ENCODE measurements at places on chromosomes 1 and 21. TPM values are rescaled to one million over a fixed set of nuclear protein-coding genes. Genes with fewer than 3 reads are reported as not detected.

The TNFRSF1B gene
- total RNA-seq = 7.8 TPM

The HMCN1 gene
- total RNA-seq = 20.4 TPM

The FNDC5 gene
- 69.1 TPM for total RNA-seq

The VWA5B1 gene
- 1.1 TPM for total RNA-seq

The CSMD2 gene
- total RNA-seq = 9.2 TPM

The PROX1 gene
- 92.5 TPM for total RNA-seq

The ST6GALNAC5 gene
- 26.3 TPM for total RNA-seq

The NHLH1 gene
- 2.7 TPM for total RNA-seq

The SPRR2F gene
- total RNA-seq = not detected

The FYB2 gene
- total RNA-seq = 11.4 TPM

The AADACL3 gene
- total RNA-seq = 0.11 TPM

The ASAP3 gene
- total RNA-seq = 48.7 TPM

The PKLR gene
- total RNA-seq = 1.0 TPM

The ZFYVE9 gene
- total RNA-seq = 76.0 TPM

The GJB3 gene
- 1.6 TPM for total RNA-seq

The MR1 gene
- 6.2 TPM for total RNA-seq

The PIGP gene
- total RNA-seq = 11.1 TPM

The XCL1 gene
- not detected for total RNA-seq

The PLEKHA6 gene
- total RNA-seq = 17.5 TPM

The PCBP3 gene
- 72.0 TPM for total RNA-seq

The KRTAP21-3 gene
- not detected for total RNA-seq

The SHE gene
- 8.2 TPM for total RNA-seq

The ANKRD35 gene
- 4.6 TPM for total RNA-seq

The C1orf115 gene
- total RNA-seq = 14.3 TPM

The IL20 gene
- total RNA-seq = not detected

The CFHR2 gene
- total RNA-seq = not detected

The KRTAP27-1 gene
- total RNA-seq = not detected

The TIAM1 gene
- 38.4 TPM for total RNA-seq

The ZSCAN20 gene
- 19.5 TPM for total RNA-seq

The CLK2 gene
- 49.3 TPM for total RNA-seq

The SNX7 gene
- total RNA-seq = 30.2 TPM

The BARHL2 gene
- total RNA-seq = 2.8 TPM

The RGS8 gene
- 160 TPM for total RNA-seq

The TTC3 gene
- 691 TPM for total RNA-seq

The PTGER3 gene
- total RNA-seq = 4.8 TPM

The PUSL1 gene
- total RNA-seq = 17.1 TPM

The KCNJ6 gene
- total RNA-seq = 0.93 TPM

All from camera-type eye (tissue), 1 donor.